Large intestine (tissue), 12 donors: ENCODE measurements at places on chromosomes 7 and 10.

- no peaks in the 10 kb centered on the region for H3K36me3 ChIP-seq
- H3K27ac ChIP-seq, result no peak overlapping the region
- H3K27me3 ChIP-seq, result no peaks in the 10 kb centered on the region
- no peaks in the 10 kb centered on the region for H3K4me1 ChIP-seq
Measured at GRCh38 chr7:121557034-121557892, 161.2 kb upstream of the FAM3C start.

DNA sequence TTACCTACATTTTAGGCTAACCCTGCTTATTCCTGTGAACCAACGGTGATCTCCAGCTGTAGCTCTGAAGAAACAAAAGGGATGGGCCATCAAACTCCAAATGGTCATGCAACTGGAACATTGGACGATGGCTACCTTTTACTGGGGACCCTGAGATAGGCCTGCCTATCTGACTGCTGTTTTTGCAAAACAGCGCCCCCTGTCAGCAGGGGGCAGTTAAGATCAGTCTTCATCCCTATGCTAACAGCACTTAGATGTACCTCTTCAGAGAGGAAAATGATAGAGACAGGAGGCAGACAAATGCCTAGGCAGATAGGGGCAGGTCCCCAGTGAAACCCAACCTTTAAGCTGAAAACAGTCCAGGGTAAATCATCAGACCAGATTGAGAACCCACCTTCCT, 1085.4 kb upstream of the SORCS1 start:
- H3K4me3 ChIP-seq, result no peak overlapping the region
- DNase-seq, result no peak
- no peak overlapping the region for H3K27ac ChIP-seq
- no peaks in the 10 kb centered on the region for H3K27me3 ChIP-seq

DNA sequence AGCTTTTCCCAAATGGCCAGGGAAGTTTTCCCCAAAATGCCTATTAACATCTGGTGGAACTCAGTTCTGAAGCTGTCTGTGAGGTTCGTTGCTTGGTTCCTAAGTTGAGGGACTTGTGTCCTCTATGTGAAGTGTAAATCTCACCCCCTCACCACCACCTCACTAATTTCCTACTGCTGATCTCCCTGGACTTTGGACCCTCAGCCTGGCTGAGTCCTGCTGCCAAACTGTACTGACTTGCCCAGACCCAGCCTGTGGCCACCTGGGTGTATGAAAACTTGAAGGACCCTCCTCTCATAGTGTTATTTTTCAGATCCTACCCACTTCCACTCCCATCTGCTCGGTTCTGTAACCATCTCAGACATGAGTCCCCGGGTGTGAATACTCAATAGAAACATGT, 94.9 kb downstream of the MET start:
- H3K4me1 ChIP-seq, result peaks cover 11% of the 10 kb centered on the region
- no peak for DNase-seq
- no peak overlapping the region for H3K27ac ChIP-seq
- no peaks in the 10 kb centered on the region for H3K27me3 ChIP-seq
- H3K4me3 ChIP-seq, result no peak overlapping the region

GRCh38 chr10:34374356-34375045, 440.6 kb downstream of the PARD3 start:
- peaks cover 9% of the 10 kb centered on the region for H3K36me3 ChIP-seq
- no peaks in the 10 kb centered on the region for H3K4me1 ChIP-seq
- H3K27ac ChIP-seq, result no peak overlapping the region

DNA sequence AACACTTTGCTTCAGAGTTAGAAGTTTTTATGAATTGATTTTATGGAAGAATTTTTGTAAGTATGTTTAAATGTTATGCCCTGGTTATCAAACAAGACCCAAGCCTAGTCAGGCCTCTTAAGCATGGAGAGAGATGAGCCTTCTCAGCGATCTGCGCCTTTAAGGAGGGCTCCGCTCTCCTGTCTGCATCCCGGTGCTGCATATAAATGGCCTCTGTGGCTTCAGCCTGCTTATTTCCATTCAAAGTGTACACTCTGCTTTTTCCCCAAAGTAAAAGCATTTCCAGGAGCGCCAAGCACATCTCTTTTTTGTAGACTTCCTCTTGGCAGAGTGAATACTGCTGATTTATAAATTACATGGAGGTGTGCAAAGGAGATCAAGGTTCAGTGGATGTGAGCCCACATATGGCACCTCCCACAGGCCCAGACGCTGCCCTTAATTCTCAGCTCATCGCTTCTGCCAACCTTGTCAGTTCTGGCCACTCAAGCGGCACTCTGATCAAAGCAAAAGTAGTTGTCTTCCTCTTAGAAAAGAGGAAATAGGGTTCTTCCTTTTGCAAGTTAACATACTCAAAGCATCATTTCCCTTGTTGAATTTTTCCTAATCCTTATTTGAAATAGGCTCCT, 70.0 kb upstream of the SFMBT2 start:
- peaks cover 3% of the 10 kb centered on the region for H3K27me3 ChIP-seq
- no peaks in the 10 kb centered on the region for H3K36me3 ChIP-seq
- DNase-seq, result no peak
- no peaks in the 10 kb centered on the region for H3K4me1 ChIP-seq
- H3K27ac ChIP-seq, result no peak overlapping the region
- H3K4me3 ChIP-seq, result no peak overlapping the region

GRCh38 chr10:30199376-30200016, 140.1 kb upstream of the JCAD start:
- no peak overlapping the region for H3K27ac ChIP-seq
- peaks cover 8% of the 10 kb centered on the region for H3K27me3 ChIP-seq
- no peaks in the 10 kb centered on the region for H3K36me3 ChIP-seq
- H3K4me1 ChIP-seq, result no peaks in the 10 kb centered on the region
- DNase-seq, result no peak
- no peak overlapping the region for H3K4me3 ChIP-seq

- no peak overlapping the region for H3K4me3 ChIP-seq
- H3K36me3 ChIP-seq, result peaks cover 13% of the 10 kb centered on the region
- H3K27me3 ChIP-seq, result no peaks in the 10 kb centered on the region
- DNase-seq, result no peak
Measured at GRCh38 chr10:31897506-31897905, 31.1 kb downstream of the ARHGAP12 start.

GRCh38 chr10:77118603-77119282, 518.9 kb downstream of the KCNMA1 start:
- H3K36me3 ChIP-seq, result no peaks in the 10 kb centered on the region
- H3K4me3 ChIP-seq, result no peak overlapping the region
- no peaks in the 10 kb centered on the region for H3K27me3 ChIP-seq
- no peak for DNase-seq
- no peak overlapping the region for H3K27ac ChIP-seq
- H3K4me1 ChIP-seq, result no peaks in the 10 kb centered on the region

GRCh38 chr7:128275681-128276080, 34.6 kb downstream of the LEP start:
- H3K4me3 ChIP-seq, result no peak overlapping the region
- no peaks in the 10 kb centered on the region for H3K36me3 ChIP-seq
- H3K4me1 ChIP-seq, result peaks cover 10% of the 10 kb centered on the region
- no peak for DNase-seq
- H3K27ac ChIP-seq, result no peak overlapping the region

DNA sequence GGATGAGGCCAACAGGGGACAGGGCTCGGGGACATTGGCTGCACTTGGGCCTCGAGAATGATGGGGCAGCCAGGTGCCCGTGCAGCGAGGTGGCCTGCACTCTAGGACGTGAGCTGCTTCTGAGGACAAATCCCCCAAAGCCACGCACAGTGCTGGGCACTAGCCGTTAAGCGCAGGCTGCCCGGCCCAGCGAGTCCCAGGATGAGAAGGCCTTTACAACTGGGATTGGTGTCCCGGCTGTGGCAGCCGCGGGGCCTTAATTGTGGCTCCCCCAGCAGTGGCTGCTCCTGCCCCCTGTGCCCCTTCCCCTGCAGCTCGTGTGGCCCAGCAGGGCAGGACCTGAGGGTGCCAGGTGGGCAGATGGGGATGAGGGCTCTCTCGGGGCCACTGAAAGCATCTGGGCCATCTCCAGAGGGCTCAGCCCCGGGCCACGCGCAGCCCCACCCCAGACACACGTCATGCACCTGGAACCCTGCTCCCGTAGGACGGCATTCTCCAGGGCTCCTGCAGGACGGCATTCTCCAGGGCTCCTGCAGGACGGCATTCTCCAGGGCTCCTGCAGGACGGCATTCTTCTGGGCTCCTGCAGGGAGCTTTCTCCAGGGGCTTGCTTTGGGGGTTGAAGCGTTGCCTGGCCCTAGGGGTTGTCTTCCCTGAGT, 6.6 kb downstream of the PWWP2B start:
- H3K27me3 ChIP-seq, result no peaks in the 10 kb centered on the region
- peaks cover 59% of the 10 kb centered on the region for H3K36me3 ChIP-seq
- H3K27ac ChIP-seq, result no peak overlapping the region
- DNase-seq, result no peak
- H3K4me3 ChIP-seq, result no peak overlapping the region

DNA sequence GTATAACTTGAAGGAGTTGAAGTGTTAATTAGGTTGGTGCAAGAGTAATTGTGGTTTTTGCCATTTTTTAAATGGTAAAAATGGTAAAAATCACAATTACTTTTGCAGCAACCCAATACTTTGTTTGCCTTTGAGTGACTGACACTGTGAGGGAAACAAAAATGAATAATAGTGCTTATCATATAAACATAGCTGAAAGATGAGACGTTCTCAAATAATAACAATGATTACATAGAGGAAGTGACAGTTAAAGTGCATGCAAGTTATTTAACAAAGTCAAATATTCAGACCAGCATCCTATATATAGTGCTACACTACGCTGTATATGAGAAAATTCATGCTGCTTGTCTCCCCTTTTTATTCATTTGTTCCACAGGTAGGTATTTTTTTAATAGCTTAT, 4.7 kb upstream of the HBP1 start:
- no peaks in the 10 kb centered on the region for H3K36me3 ChIP-seq
- H3K4me3 ChIP-seq, result no peak overlapping the region
- DNase-seq, result no peak
- no peaks in the 10 kb centered on the region for H3K27me3 ChIP-seq

DNA sequence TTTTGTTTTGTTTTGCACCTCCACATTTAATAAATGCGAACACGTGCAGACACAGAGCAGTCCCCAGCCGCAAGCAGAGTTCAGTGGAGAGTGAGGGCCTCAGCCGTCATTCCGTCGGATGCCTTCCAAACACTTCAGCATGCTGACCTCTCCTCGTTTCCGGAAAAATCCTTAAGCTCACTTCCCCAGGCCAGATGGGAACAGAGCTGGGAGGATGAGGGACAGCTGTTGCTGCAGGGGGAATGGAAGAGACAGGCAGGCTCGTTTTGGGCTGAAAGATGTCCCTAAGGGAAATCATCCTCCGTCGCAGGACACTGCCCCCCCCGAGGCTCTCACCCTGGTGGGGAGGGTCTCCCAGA, 17.2 kb upstream of the FGFR2 start:
- no peaks in the 10 kb centered on the region for H3K36me3 ChIP-seq
- DNase-seq, result peak; percentile 43
- no peaks in the 10 kb centered on the region for H3K4me1 ChIP-seq
- H3K27ac ChIP-seq, result peak overlapping the region; percentile 23
- no peak overlapping the region for H3K4me3 ChIP-seq

- H3K27me3 ChIP-seq, result no peaks in the 10 kb centered on the region
- no peaks in the 10 kb centered on the region for H3K36me3 ChIP-seq
- H3K27ac ChIP-seq, result no peak overlapping the region
- peak; percentile 72 for DNase-seq
- H3K4me1 ChIP-seq, result no peaks in the 10 kb centered on the region
- no peak overlapping the region for H3K4me3 ChIP-seq
Measured at GRCh38 chr10:43461950-43462349, 25.0 kb downstream of the ZNF487 start.

- no peaks in the 10 kb centered on the region for H3K27me3 ChIP-seq
- DNase-seq, result no peak
- no peaks in the 10 kb centered on the region for H3K4me1 ChIP-seq
- no peak overlapping the region for H3K27ac ChIP-seq
- peaks cover under 1% of the 10 kb centered on the region for H3K36me3 ChIP-seq
Measured at GRCh38 chr10:94493463-94493862, 52.1 kb upstream of the HELLS start.

GRCh38 chr10:124870854-124871425, 69.3 kb downstream of the ABRAXAS2 start:
- no peaks in the 10 kb centered on the region for H3K27me3 ChIP-seq
- H3K36me3 ChIP-seq, result no peaks in the 10 kb centered on the region
- no peak overlapping the region for H3K4me3 ChIP-seq

DNA sequence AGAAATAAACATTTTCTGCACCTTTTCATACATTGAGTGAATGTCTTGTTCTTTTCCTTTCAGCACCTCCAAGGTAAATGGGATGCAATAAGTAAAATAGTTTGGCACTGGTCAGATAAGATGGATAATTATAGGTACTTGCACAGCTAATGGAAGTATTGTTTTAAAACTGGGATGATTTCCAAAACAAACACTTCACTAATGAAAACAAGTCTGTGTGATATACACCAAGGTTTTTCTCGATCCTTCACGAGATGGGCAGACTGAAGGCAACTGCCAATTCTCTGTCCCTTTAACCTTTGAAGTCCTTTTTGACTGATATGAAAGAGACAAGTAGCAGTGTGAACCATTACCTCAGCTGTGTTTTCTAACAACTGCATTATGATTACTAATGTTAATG, 423.8 kb downstream of the GFRA1 start:
- no peaks in the 10 kb centered on the region for H3K27me3 ChIP-seq
- no peak for DNase-seq
- H3K4me3 ChIP-seq, result no peak overlapping the region

GRCh38 chr10:103197174-103197573, 4.1 kb upstream of the NT5C2 start:
- no peaks in the 10 kb centered on the region for H3K36me3 ChIP-seq
- H3K4me3 ChIP-seq, result no peak overlapping the region
- peak; percentile 53 for DNase-seq
- peak overlapping the region; percentile 60 for H3K27ac ChIP-seq
- H3K27me3 ChIP-seq, result no peaks in the 10 kb centered on the region

DNA sequence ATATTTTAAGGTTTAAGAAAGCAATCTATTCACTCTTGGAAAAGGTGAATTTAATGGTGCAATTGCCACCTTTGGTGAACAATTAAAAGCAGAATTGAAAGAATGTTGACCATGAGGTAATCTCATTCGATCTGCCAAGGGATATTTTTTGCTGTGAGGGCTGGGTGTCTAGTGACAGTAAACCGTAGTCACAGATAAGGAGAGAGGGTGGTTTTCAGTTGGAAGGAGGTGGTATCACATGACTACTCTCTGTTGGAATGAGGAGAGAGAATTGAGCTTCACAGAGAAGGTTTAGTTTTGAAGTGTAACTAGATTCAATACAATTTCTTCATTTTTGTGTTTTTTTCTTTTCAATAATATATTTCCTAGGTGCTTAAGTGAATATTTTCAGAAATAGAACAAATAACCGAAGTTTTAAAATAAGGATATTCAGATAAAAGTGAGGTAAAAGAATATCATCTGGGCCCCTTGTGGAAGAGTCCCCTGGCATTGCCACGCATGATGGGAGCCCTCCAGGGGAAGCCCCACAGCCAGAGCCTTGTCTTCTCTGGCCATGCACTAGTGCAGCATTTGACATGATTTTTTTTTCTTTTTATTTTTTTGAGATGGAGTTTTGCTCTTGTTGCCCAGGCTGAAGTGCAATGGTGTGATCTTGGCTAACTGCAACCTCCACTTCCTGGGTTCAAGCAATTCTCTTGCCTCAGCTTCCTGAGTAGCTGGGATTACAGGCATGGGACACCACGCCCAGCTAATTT, 73.4 kb downstream of the GPR141 start:
- H3K27me3 ChIP-seq, result no peaks in the 10 kb centered on the region
- no peaks in the 10 kb centered on the region for H3K4me1 ChIP-seq
- H3K36me3 ChIP-seq, result no peaks in the 10 kb centered on the region
